ENCODE measurements at places on chromosomes 12 and 14.

DNA sequence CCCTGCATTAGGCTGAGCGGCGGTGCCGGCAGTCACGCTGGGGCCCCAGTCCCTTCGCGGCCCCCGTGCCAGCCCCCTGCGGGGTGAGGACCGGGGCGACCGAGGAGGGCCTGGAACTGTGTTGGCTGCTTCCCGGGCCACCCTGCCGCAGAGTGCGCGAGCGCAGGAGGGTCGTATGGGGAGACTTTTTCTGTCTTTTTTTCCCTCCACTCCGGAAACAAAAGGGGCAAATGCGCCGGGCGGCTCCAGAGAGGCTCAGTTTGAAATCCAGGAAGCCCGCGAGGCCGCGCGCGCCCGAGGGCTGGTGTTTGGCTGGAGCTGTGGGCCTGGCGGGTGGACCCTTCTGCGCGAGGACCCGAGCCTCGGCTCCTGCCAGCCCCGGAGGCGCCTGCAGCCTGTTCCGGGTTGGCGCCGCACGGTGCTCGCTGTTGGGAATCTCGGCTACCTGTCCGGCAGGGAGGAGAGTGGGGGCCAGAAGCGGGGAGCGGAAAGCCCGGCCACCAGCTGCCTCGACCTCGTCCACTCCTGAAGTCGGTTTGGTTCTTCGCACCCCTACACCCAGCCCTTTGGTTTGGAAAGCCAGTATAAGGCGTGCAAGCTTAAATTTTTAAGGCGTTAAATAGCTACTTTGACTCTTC, 638 bp downstream of the PLEKHG3 start:
- DNase-seq, result no peak

GRCh38 chr12:59282999-59283398, 312.8 kb upstream of the SLC16A7 start:
- DNase-seq, result no peak

DNA sequence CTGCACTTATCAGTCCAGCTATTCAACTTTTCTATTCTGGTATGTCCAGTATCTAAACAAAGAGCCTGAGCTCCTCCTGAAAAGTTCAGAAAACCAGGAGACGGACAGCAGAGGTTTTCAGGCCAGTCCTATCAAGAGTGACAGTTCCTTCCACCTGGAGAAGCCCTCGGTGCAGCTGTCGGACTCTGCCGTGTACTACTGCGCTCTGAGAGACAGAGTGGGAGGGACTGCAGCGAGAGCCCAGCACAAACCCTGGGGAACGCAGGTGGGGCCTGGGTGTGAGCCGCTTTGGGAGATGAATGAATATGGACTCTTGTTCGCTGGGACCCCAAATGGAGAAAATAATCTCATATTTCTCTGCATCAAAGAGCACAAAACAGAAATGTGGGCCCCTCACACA, 329.8 kb upstream of the OR4E1 start:
- no peak for DNase-seq

- no peak for DNase-seq
Measured at GRCh38 chr14:30550335-30550734, 8.6 kb upstream of the G2E3 start.

GRCh38 chr12:12226187-12226586, 40.7 kb downstream of the LRP6 start:
- no peak for DNase-seq

GRCh38 chr14:71665781-71666180, 266.4 kb upstream of the RGS6 start:
- no peak for DNase-seq

- no peak for DNase-seq
Measured at GRCh38 chr14:94631536-94632304, 19.5 kb downstream of the SERPINA3 start.

DNA sequence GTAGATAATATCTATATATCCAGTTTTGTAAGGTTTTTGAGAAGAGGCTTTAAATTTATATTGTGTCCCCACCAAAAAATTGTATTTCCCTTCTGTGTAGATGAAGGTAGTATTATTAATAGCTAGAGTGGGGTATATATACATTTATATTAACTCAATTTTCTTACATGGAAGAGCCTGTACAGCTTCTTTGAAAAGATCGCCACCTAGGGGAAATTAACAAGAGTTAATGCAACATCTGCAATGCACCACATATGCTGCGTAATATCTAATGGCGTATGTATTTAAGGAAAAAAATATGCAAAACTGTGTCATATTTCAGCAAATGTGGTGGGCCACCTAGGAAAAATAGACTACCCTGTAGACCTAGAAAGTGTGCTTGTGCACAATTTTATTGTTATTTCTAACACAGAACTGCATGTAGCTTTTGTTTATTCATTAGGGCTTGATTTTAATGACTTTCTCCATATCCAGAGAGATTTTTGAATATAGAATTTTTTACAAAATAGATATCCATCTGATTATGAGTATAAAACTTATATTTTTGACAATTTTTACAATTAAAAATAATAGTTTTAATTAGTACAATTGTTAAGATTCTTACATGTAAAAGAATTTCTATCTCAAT, 14.0 kb downstream of the CCER1 start:
- no peak for DNase-seq

- DNase-seq, result no peak
Measured at GRCh38 chr12:119302451-119303080, 32.0 kb upstream of the CCDC60 start.

- no peak for DNase-seq
Measured at GRCh38 chr14:66225337-66225736, 260.8 kb upstream of the CCDC196 start.

GRCh38 chr12:99997806-99998205, 13.1 kb upstream of the ANKS1B start:
- DNase-seq, result no peak

DNA sequence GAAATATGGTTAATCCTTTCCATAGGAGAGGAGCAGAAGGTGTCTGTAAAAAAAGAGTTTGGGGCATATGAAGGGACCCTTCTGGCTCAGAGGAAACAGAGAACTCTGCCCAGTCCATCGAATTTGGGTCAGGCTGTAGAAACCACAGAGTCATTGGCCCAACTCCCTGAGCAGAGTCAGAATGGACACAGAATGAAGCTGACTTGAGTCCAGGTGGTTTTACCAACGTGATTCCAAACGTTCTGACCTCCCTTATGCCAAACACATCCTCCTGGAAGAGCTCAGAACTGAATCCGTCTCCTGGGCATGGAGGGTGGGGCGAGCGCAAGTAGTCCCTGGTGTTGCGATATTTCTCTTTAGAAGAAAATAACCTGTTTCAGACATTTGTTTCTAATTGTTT, 138.8 kb downstream of the DAD1 start:
- DNase-seq, result no peak

GRCh38 chr12:104863296-104863948, 94.7 kb downstream of the SLC41A2 start:
- no peak for DNase-seq

DNA sequence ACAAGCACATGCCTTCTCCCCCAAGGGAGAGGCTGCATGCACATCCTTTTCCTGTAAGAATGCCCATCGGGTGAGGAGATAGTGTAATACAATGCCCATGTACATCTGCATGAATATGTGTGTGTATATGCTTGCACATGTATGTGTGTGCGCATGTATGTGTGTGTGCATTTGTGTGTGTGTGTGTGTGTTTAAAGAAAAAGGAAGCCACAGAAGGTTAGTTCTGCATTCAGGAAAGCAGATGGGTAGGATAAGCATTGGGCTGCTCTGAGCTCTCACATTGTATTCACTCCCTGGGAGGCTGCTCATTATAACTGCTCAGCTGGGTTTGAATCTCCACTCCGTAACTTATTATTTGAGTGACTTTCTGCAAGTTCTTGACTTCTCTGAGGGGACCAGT, 74.3 kb downstream of the GALNT8 start:
- no peak for DNase-seq

GRCh38 chr14:93525696-93526451, 95.1 kb downstream of the UNC79 start:
- no peak for DNase-seq

- DNase-seq, result no peak
Measured at GRCh38 chr14:52039124-52039815, 29.6 kb downstream of the NID2 start.

DNA sequence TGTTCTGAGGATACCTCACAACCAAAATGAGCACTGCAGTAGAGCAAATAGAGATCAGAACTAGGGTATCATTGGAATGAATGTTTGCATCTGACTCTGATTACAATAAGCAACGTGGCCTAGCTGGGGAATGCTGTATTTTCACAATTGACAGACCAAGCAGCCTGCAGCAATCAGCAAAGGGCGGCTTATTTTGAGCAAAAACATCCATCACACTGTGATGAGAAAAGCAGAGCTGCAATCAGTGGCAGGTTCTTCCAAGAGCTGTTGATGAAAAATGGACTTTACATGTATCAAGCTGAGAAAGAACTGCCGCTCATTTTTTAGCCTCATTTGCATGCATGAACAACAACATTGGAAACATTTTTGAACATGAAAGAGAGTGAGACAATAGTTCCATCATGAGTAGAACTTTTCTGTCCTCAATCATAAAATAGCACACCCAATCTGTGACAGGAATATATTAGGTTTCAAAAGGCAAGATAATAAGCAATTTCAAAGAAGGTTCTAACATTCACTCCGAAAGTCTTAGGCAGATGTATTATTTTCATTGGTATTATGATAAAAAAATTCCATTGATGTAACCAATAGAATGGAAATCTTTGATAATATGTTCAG, 249.7 kb upstream of the FBXO33 start:
- DNase-seq, result no peak

- no peak for DNase-seq
Measured at GRCh38 chr14:23454445-23454856, 15.1 kb upstream of the NGDN start.

DNA sequence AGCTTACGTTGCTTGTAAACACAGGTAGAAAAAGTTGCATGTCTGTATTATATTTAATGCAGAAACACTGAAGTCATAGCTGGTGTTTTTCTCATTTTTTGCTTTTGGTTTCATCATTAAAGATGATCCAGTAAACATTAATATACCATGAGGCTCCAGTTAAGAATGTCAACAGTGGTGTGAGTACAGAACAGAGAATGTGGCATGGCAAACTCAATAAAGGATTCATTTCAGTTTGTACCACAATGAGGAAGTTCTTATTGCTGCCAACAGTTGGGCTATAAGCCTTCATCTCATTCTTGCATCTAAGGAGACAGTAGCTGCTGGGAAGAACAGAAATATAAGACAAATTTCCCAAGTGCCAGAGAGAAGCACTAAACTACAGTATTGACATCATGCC, 72.1 kb upstream of the ST8SIA1 start:
- no peak for DNase-seq

GRCh38 chr14:35958499-35958898, 132.4 kb downstream of the BRMS1L start:
- DNase-seq, result no peak

Data from activated naive CD4-positive, alpha-beta T cell (primary cell).